ENCODE measurements at places on chromosomes 5 and 9.
A peak's percentile ranks its signal among the peaks of the same experiment; 100 is the strongest.

DNA sequence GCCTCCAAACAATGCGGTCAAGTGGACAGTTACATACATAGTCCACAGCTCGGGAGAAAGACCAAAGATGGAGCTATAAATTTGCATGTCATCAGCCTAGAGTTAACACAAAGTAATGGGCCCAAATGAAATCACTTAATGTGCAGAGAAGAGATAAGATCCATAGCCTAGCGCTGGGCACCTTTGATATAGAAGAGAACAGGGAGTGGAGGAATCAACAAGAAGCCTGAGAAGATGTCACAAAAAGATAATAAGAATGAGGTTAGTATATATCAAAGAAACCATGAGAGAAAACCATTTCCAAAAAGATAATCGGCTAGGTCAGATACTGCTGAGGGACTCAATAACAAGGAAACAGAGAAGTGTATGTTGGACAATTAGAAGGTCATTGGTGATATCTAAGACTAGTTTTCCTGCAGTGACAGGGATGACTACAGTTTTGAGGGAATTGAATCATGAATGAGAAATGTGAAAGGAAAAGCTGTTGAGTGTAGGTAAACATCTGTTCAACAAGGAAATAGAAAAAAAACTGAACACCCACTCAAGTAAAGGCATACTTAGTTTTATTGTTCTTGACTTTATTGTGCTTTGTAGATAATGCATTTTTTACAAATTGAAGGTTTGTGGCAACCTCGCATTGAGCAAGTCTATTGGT is 68.7 kb upstream of the CDH6 start:
- DNase-seq: no peak

GRCh38 chr5:157372472-157372822 is 87.6 kb upstream of the NIPAL4 start:
- DNase-seq: no peak

- no peak for DNase-seq
Observed at GRCh38 chr5:53512539-53512938, 32.1 kb downstream of the FST start.

DNA sequence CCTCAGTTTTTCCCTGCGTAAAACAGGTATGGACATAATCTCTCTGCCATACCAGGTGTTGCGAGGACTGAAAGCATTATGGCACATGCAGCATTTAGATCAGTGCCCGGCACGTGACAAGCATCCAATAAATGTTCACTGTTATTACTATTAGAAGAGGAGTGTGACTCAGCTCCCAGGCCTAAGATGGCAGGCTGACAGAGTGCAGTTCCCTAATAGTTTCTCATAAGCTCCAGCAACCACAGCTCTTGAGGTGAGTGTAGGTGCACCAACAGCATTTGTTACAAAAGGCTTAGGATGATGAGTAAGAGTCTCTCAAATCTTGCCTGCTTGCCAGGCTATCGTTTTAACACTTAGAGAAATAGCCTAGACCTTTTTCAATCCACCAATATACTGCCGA is 28.9 kb upstream of the GLIS3 start:
- no peak for DNase-seq

- no peak for DNase-seq
Observed at GRCh38 chr5:125198270-125198974, 452.0 kb upstream of the ZNF608 start.

DNA sequence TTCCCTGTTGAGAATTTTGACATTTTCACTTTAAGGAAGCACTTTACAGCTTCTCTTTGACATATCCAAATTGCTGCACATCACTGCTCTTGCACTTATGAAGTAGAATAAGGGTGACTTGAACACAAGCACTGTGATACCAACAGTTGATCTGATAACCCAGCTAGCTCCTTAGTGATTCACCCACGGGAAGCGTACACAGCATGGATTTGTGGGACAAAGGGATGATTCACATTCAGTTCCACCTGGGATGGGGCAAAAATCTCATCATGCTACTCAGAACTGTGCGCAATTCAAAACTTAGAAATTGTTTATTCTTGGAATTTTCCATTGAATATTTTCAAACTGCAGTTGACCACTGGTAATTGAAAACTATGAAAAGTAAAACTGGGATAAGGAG is 1565.5 kb upstream of the CDH9 start:
- no peak for DNase-seq

DNA sequence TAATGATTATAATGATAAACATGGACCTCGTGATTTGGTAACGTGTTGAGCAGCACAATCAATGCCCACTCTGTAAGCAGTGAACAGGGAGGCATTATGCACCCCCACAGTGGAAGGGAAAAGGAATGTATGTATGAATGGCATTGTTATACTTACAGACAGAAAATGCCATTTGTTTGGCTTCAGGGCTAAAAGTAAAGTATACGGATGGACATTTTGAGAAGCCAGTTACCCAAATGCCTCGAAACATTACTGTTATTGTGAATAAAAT is 260.2 kb upstream of the PPP1R2B start:
- DNase-seq: no peak

GRCh38 chr5:179262126-179262920 is 82.9 kb downstream of the ADAMTS2 start:
- no peak for DNase-seq

DNA sequence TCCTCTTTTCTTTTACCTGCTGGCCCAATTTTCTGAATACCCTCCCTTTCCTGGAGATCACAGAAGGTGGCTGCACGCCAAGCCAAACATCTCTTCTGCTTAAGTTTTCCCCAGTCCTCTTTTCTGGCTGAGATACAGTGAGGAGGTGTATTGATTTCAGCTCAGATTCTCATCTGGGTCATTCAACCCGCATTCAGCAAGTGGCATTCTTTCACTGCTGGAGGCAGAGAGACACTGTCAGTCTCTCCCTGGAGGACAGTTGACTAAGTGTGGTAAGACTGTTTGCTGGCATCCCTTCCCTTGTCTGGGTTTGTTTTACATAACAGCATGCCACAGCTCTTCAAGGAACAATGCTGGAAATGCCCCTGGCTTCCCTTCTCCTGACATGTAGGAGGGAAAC is 60.5 kb downstream of the GABRG2 start:
- DNase-seq: no peak

- DNase-seq: no peak
Observed at GRCh38 chr5:152884006-152884405, 478.9 kb upstream of the NMUR2 start.

- no peak for DNase-seq
Observed at GRCh38 chr5:132641241-132641723, 16.7 kb upstream of the IL13 start.

- DNase-seq: no peak
Observed at GRCh38 chr9:133770076-133770777, 32.1 kb upstream of the SARDH start.

GRCh38 chr9:98062161-98062560 is 5.6 kb downstream of the NANS start:
- DNase-seq: no peak

- no peak for DNase-seq
Observed at GRCh38 chr5:34474573-34475021, 181.5 kb upstream of the RAI14 start.

DNA sequence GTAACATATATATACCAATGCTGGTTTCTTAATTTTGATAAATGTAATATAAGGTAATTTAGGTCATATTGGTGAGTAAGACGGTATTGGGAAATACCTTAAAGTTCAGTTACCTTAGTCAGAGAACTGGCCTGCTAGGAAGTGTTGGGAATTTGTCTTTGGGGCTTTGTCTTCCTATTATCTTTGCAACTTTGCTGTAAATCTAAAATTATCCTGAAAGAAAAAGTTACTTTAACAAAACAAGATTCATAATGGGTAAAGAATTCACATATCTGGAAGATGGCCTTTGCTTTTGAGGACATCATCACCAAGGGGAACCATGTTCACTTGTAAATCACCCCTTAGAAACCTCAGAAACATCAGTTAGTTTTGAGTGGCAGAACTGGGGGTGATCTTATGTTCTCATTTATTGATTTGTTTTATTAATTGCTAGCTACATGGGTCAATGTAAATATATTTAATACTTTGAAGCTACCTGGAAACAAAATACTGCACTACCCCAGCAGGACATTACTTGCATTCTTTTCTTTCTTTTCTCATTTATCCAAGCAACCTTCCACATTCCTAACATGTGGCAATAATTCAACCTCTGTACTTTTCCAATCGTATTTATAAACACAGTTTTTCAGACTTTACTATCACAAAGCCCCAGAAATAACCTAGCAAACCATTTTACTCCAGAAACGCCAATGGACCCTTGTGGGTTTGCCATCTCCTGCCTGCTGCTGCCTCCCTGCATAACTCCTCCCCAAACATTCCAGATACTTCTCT is 41.4 kb downstream of the GLIS3 start:
- DNase-seq: no peak

DNA sequence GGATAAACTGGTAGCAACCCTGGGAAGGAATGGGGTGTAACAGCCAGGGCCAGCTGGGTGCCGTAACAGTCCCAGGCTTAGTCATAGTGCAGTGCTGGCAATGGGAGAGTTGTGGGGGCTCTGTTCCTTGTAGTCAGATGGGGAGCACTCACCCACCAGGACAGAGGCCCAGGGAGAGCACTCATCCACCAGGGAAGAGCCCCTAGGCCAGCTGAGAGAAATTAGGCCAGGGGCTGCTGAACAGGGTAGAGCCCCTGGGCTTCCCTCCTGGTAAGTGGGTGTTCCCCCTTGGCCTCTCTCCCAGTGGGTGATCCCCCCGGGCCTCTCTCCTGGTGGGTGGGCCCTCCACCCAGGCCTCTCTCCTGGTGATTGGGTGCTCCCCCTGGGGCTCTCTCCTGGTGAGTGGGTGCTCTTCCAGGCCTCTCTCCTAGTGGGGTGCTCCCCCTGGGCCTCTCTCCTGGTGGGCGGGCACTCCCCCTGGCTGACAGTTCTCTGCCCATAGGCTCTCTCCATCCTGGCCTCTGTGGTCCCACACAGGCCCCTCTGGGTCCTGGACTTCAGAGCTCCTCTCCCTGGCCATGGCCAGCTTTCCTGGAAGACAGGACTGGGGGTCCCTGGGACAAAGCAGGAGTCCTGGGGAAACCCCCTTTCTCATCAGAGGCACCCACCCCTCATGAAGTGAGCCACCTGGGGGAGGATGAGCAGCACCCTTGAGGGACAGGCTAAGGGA is 13.4 kb downstream of the FGD3 start:
- DNase-seq: no peak

- DNase-seq: no peak
Observed at GRCh38 chr5:169097374-169098326, 203.3 kb downstream of the SLIT3 start.

DNA sequence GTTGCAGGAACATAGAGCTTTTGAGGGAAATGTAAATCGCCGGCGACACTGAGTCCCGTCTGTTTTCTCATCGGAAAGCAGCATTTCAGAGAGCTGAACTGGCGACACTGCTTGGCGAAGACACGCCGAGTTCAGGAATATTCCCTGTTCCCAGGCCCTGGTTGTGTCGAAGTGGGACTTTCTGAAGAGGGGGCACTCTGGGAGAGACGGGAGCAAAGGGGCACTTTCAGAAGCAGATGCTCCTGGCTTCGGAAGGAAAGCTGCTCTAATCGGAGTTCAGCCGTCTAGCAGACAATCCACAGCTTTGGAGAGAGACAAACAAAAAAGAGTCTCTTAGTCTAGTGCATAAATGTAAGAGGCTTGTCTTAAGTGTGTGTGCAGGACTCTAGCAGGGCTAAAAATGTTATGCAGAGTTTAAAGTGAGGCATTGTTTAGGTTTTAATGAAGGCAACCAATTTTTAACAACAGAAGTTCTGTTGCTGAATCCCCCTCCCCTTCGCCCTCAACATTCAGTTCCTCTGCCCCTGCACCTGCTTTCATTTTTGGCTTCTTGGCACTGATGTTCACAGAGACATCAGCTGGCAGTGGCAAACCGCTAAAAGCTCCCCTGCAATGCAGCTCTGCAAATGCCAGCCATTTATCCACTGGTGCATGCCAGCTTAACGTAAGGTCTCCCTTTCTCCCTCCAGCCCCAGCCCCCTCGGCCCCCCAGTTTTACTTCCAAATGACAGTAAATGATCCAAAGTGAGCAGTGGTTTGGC is 289.5 kb upstream of the MPDZ start:
- DNase-seq: no peak

GRCh38 chr5:10409504-10409903 is 32.2 kb upstream of the ROPN1L start:
- DNase-seq: no peak

GRCh38 chr9:79817438-79818004 is 245.8 kb downstream of the TLE4 start:
- DNase-seq: no peak

GRCh38 chr9:133932633-133933032 is 59.5 kb downstream of the VAV2 start:
- DNase-seq: no peak

DNA sequence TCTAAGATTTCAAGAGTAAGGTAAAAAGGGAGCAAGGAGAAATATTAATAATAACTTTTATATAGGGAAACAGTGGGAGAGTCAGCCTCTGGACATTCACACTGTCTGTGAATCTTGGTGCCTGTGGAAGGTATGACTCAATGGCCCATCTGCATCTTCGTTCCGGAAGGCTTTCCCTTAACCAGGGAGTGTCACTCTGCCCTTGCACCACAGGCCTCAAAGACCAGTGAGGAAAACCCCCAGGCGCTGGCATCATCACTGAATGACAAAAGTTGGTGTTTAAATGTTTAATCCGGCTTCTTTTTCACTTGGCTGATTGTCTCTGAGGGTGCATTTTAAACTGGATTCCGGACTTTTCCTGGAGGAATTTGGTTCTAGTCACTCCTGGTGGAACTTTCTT is 522.4 kb upstream of the TLE4 start:
- no peak for DNase-seq

DNA sequence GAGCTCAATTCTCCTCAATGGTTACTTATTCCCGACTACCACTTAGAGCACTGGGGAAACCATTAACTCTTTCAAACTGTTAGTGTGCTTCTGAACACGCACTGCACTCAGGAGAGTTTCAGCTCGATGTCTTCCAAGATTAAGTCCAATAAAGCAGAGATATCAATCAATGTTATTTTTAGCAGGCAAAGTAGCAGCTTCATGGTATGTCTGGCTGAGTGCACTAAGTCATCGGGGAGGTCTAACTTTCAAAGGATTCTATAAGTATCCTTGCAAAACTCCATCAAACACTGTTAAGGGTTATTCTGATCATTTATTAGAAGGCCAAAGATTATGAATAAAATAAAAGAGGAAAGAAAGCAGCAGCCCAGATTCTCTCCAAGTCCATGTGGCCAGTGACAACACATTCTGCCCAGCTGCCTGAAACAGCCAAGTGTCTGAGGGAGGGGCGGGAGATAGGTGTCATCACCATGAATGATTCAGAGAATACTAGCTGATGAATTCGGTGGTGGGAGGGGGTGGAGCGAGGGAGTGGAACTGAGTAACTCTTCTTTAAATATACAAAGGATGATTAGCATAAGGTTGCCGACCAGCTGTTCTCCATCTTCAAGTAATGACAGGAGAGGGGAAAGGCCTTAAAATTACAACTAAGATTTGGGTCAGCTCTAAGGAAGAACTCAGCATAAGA is 21.3 kb downstream of the NREP start:
- DNase-seq: peak; percentile 7
